LNCaP clone FGC (cell line): ENCODE measurements at places on chromosomes 5 and 9.
A peak's percentile ranks its signal among the peaks of the same experiment; 100 is the strongest.

DNA sequence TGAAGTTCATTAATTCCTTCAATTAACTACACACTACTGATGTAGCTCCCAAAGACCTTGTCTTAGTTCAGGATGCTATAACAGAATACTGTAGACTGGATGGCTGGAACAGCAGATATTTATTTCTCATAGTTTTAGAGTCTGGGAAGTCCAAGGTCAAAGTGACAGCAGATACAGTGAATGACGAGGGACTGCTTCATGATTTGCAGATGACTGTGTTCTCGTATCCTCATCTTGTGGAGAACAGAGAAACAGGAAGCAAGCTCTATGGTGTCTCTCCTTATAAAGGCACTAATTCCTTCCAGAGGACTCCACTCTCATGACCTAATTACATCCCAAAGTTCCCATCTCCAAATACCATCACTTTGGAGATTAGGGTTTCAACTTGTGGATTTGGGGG lies 65.6 kb upstream of the MAP1B start:
- no peak for DNase-seq

- no peak for DNase-seq
These were observed 161.6 kb upstream of the CD180 start for GRCh38 chr5:67358186-67358585.

GRCh38 chr5:180494510-180495181 lies 467 bp downstream of the CNOT6 start:
- DNase-seq, result no peak

- no peak for DNase-seq
These were observed 196.7 kb downstream of the EBF1 start for GRCh38 chr5:158903006-158903405.

- DNase-seq, result no peak
These were observed 94.8 kb downstream of the SLC1A3 start for GRCh38 chr5:36701085-36701698.

- DNase-seq, result no peak
These were observed 173.4 kb upstream of the NR3C1 start for GRCh38 chr5:143576711-143577484.

- DNase-seq, result no peak
These were observed 416.6 kb downstream of the ARHGEF28 start for GRCh38 chr5:74042559-74042958.

- no peak for DNase-seq
These were observed 267.7 kb upstream of the RASA1 start for GRCh38 chr5:86999951-87000350.

GRCh38 chr9:125146247-125146646 lies 2.9 kb upstream of the SCAI start:
- peak; percentile 54 for DNase-seq

DNA sequence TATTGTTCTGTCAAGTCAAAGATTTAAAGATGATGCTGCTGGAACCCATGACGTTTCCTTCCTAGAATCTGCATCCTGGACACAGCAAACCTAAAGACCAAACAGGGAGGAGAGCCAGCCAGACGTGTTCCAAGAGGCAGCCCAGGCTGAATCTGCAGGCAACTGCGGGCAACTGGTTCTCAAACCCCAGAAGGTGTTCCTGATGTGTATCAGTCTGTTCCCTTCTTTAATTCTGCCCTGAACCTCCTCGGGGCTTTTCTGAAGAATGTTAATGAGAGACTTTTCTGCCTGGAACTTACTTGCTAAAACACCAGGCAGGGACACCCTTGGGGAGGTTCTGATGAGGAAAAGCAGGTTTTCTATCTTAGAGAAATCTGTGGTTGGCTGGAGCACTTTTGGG lies 132.8 kb upstream of the RETREG1 start:
- no peak for DNase-seq

- DNase-seq, result no peak
These were observed 264.0 kb upstream of the TRIM32 start for GRCh38 chr9:116423149-116423548.

DNA sequence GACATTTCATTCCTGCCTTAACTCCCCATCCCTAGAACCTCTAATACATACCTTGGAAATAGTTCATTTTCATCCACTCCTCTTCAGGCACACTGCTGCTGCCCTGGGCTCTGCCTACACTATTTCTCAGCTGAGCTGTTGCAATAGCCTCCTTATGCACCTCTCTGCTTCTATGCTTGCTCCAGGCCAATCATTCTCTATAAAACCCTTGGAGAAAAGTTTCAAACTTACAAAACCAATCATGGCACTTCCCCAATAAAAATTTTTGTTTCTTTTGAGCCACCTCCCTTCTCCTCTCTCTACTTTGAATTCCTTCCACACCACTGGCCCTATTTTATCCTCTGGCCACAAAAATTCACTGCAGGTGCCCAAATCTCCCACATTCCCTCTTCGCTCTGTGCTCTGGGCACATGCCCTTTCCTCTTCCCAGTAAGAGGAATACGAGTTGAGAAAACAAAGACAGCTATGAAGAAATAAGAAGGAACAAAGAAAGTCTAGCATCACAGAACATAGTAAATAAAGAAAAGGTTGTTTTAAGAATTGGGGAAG lies 301.4 kb downstream of the ELAVL2 start:
- DNase-seq, result no peak

GRCh38 chr5:6705959-6706358 lies 7.3 kb upstream of the TENT4A start:
- DNase-seq, result no peak

- DNase-seq, result no peak
These were observed 59.3 kb downstream of the CAST start for GRCh38 chr5:96721351-96721977.

GRCh38 chr5:138542180-138542955 lies 668 bp downstream of the ETF1 start:
- DNase-seq, result no peak

DNA sequence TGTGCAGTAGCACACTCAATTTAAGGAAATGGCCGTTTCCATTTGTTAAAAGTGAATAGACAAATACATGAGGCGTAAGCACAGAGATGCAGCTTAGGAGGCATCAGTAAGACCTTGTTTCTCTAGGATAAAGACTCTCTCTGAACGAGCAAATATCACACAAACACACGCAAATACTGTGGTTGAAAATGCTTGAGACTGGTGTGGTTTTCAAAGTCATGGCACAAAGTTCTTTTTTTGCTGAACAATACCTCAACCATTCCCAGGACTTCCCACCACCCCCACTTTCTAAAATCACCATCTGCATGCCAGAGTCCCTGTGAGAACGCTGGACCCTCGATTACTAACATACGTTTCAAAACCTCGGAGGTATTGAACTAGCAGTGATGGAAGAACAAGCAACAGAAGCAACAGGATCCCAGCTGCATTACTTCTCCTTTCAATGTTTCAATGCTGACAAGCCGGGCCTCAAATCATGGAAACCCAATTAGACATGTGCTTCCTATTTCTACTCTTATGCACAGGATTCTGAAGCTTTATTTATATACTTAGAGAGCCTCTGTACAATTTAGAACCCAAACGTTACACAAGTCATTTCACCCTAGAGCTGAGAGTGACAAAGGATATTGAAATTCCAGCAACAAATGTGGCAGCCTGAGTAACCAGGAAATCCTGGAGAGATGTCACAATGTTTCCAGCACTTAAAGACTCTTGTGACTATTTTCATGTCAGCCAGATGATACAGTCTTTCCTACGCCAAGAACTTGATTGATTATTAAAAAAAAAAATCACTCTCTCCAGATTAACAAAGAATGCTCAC lies 63.9 kb downstream of the CDC14B start:
- DNase-seq, result no peak

DNA sequence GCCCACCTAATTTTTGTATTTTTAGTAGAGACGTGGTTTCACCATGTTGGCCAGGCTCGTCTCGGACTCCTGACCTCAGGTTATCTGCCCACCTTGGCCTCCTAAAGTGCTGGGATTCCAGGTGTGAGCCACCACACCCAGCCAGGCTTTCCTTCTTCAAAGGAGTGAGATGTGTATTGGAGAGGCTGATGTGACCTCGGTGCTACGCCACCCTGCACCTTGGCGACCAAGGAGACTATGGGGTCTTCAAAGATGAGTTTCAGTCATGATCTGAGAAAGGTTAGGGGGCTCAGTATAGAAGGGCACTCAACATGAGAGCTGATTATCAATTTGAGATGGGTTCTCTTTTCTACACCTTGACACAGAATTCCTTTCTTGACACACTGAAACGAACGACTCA lies 284.2 kb upstream of the WWC1 start:
- DNase-seq, result no peak

DNA sequence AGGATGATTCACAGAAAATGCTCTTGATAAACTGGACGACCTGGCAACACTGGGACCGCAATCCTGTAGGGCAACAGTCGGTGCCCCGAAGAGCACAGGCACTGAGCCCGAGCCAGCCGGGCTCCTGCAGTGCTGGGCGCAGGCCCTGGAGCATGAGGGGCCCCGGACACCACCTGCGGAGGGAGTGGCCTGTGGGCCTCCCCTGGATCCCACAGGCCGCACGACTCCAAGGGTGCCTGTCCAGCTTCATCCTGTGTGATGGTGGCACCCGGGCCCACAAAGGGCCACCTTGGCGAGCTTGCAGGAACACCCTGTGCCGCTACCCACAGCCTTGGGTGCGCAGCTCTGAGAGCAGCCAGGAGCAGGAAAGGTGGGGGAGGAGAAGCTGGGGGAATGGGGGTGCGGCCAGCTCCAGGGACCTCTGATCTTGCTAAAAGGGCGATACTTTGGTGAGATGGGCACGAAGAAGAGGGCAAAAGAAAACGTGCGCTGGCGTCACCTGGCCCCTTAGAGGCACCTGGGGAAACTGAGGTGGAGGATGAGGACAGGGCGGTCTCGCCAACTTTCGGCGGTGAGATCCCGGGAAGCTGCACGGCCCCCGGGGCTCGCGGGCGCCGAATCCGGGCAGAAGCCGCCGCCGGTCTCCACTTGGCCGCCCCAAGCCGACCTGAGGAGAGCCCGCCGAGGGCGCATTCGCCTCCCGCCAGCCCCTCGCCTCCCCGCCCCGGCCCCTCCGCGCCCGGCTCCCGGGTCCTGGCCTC lies 722 bp downstream of the TBC1D9B start:
- DNase-seq, result no peak

GRCh38 chr5:79575996-79576395 lies 36.2 kb upstream of the TENT2 start:
- no peak for DNase-seq

DNA sequence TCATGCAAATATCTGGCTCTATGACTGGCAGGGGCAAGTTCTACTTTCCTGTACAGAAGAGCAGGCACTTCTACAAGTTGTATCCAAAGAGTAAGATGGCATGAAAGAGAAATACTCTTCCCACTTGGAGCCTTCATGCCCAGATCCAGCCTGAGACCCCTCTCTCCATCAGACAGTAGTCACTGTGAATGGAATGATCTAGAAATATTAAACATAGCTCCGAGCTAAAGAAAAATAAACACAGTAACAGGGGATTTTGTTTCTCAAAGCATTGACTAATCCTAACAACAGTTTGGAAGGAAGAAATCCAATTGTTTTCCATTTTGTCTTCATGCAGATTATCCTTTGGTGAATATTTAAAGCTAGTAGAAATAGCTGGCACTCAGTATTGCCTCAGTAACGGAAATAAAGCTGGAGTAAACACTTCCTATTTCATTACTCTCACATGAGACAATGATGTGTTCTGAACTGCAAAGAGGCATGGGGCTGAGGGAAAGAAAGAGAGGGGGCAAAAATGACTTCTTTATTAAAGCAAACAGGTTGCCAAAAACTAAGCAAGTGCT lies 100.0 kb downstream of the SEMA5A start:
- DNase-seq, result no peak

- no peak for DNase-seq
These were observed 64.7 kb downstream of the BARX1 start for GRCh38 chr9:93890436-93890935.

GRCh38 chr5:175162036-175162435 lies 281.9 kb downstream of the DRD1 start:
- no peak for DNase-seq

DNA sequence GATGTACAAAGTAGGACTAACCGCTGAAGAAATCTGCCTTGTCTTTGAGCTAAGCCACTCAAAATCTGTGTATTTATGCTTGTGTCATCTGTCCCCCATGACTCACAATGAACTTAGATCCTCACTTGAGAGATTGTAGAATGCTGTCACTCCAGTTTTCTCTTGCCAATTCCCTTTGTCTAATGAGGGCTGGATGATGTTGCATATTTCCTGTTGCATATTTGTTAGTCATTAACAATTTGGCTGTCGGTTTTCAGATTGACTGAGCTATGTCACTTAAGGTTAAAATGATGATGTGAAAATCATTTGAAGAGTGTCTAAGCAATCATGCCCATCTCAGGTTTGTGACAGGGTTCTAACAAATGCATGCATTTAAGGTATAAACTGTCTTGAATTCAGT lies 481.7 kb downstream of the CDH10 start:
- DNase-seq, result no peak

GRCh38 chr9:116942593-116943061 lies 255.5 kb downstream of the TRIM32 start:
- no peak for DNase-seq

DNA sequence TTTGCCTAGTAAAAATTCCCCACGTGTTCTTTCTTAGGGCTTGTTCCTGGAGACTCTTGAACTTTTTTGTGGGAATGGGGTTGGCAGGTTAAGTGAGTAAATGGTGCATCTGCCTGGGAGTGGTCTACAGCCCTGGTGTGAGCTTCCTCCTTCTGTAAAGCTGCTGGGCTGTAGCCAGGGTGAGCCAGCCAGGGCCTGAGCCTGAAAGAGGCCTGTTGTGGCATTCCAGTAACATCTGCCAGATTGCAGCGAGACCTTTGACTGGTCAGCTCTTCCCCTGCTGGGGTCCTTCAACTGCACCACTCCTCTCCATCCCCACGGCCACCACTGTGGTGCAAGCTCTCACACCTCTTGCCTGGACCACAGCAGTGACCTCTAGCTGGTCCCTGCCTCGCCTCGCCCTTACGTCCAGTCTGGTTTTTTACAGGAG lies 47.5 kb downstream of the SLC22A5 start:
- DNase-seq, result no peak

- peak; percentile 67 for DNase-seq
These were observed 79.5 kb upstream of the HTR4 start for GRCh38 chr5:148733601-148734438.

GRCh38 chr9:72203205-72203803 lies 54.1 kb downstream of the GDA start:
- DNase-seq, result peak; percentile 13
